ENCODE measurements at places on chromosomes 6 and 20.
A peak's percentile ranks its signal among the peaks of the same experiment; 100 is the strongest.

DNA sequence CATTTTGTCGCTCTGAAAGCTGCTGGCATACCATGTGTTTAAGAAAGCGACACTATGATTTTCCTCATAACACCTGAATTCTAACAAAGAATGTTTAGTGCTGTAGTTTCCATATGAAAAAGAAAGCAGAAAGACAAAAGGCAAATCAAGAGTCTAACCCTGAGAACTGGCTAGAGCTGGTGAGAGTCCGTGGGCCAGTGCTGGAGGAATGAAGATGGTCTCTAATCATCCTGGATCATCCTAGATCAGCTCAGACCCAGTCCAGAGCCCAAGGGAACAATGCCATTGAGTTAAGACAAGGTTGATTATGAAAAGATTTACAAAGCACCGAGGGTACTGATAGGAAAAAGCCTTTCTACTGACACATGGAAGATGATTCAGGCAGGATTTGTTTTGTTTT is 73.0 kb upstream of the MYLIP start:
- DNase-seq = no peak

DNA sequence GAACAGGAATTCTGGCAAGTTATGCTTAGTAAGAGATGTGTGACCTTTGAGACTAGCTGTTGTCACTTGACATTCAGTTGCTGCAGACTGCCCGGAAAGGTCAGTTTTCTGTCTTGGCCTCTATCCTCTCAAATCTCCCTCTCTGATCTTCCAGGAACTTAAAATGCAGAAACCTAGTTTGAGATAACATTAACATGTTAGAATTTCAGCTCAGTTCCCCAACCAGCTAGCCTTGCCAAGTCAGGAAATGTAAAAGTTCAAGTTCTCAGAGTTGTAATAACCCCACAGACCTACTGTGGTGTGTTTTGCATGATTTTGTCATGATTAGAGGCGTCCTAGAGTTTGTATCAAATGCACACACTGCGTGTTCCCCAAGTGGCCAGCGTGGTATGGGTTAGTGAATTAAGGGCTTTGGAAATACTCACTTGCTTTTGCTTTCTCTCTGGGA is 46.6 kb downstream of the DUSP22 start:
- no peak for DNase-seq

DNA sequence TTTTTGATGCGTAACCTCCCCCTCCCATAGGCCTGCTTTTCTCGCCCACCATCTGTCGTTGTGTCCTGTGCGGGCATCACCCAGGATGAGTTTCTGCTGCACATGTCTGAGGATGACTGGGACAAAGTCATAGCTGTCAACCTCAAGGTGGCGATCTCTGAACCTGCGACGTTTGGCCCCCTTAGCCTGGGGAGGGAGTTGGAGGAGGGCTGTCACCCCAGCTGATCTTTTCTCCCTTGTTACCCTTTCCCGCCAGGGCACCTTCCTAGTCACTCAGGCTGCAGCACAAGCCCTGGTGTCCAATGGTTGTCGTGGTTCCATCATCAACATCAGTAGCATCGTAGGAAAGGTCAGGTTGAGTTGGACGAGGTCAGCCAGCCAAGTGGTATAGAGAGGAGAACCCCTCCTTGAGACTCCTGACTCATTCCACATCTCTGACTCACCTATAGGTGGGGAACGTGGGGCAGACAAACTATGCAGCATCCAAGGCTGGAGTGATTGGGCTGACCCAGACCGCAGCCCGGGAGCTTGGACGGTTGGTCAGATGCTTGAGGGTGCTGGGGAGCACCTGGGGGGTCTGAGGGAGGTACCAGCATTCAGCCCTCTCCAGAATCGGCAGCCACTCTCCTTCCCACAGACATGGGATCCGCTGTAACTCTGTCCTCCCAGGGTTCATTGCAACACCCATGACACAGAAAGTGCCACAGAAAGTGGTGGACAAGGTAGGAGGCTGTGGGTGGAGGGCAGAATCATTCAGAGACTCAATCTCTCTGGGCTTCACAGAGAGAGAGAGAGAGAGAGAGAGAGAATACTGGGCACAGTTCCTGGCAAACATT is 954 bp downstream of the HSD17B8 start:
- DNase-seq = no peak

- no peak for DNase-seq
Measured at GRCh38 chr20:36154700-36155628, at the start of gene EPB41L1. Gene EPB41L1 (plus strand): TSS chr20:36154740. CDS start chr20:36173778, 19,038 bp downstream.

- DNase-seq = peak; percentile 70
Measured at GRCh38 chr6:164108869-164109769, 694.6 kb downstream of the QKI start.

- DNase-seq = no peak
Measured at GRCh38 chr20:15763366-15763765, 809.9 kb downstream of the KIF16B start.

DNA sequence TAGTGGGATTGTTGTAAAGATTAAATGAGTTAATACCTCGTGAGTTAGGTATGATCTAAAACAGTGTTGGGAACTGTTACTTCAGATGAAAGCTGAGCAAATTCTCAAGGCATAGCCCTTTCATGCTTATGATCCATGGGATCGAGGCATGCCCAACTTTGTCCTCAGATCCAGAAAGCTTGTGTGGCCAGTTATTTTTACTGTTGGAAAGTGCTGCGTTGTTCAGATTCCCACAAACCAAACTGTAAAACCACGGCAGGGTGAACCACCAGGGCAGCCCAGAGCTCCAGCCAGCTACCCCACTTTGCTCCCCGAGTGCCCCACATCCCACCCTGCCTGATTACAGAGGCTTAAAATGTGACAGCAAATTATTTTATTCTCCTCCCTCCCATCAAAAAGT is 139.3 kb upstream of the RIN2 start:
- no peak for DNase-seq

DNA sequence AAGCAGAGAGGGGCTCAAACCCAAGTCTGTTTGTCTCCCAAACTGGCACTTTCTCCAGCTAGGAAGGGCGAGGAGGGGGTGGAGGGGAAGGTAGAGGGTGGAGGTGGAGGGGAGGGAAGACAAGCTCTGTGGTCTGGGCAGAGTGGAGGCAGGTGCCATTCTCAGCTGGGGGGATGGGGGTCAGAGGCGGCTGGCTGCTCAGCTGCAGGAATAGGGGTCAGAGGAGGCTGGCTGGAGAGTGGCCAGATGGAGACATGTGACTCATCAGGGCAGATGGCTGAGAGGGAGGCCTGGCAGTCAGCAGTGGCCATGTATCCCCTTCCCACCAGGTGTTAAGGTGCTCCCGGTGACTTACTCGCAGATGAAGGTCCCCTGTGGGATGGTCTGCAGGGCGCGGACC is 3.5 kb upstream of the SLC44A4 start:
- DNase-seq = no peak

DNA sequence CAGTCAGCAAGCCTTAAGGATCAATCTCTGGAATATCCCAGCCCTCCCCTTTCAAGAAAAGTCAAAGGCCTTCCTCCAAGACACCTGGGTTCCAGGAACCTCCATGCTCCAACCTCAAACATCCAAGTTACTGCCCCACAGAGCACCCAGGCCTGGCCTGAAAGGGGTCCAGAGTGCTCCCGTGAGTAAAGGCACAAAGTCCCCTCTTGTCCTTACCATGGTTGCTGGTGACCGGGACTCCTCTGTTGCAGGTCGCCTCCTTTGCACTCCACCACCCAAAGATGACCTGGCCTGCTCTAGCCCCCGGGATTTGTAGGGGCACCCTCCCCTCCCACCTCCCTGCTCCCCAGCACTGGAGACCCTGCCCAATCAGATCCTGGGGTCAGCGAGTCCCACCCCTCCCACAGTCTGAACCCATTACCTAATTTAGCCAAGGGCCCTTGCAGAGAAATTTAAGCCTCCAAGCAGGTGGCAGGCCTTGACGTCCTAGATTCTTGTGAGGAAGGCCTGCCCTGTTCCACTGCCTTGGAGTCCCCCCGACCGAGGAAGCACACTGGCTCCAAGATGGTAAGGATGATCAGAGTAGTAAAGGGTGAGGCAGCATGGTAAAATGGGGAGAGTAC is at the start of gene TNNC2:
Gene TNNC2, minus strand, starts transcription at position 283 of the 623 bp plus-strand sequence. Its CDS starts 64 bp downstream, at position 219.
- no peak for DNase-seq

- DNase-seq = no peak
Measured at GRCh38 chr6:100633096-100633777, 168.5 kb upstream of the SIM1 start.

- no peak for DNase-seq
Measured at GRCh38 chr20:5890773-5891441, 59.4 kb downstream of the TRMT6 start.

DNA sequence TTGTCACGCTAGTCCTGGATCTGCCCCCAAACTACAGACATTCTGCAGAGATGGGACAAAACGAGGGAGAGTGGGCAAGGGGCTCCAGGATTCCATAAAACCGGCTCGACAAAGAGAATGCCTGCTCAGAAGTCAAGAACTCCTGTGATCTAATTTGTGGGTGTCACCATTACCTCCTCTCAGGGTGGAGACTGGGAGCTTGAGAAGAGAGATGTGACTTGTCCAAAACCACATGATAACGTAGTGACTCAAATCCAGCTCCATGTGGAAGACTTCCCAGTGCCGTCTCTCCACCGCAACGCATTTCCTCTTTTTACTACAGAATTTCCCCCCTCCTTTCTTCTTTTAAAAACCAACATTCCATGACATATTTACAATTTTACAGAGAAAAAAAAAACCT is 44.3 kb downstream of the TRERF1 start:
- DNase-seq = no peak

DNA sequence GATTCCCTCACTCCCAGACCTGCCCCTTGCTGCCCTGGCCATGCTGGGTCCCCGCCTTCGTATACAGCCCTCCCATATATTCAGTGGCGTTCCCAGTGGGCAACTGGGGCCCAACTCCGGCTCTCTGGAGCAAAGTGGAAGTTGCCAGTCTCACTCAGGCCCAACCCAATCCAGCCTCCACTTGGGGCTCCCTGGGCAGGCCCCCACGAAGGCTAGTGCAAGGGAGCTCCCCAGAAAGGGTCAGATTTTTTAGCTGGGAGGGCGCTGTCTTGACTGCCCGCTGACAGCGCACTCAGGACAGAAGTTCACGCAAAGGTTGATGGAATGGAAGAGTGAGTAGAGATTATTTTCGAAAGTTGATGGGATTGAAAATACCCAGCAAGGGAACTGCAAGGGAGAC is 5.9 kb downstream of the TP53TG5 start:
- DNase-seq = no peak

- no peak for DNase-seq
Measured at GRCh38 chr20:61186771-61187472, 65.1 kb upstream of the CDH4 start.

DNA sequence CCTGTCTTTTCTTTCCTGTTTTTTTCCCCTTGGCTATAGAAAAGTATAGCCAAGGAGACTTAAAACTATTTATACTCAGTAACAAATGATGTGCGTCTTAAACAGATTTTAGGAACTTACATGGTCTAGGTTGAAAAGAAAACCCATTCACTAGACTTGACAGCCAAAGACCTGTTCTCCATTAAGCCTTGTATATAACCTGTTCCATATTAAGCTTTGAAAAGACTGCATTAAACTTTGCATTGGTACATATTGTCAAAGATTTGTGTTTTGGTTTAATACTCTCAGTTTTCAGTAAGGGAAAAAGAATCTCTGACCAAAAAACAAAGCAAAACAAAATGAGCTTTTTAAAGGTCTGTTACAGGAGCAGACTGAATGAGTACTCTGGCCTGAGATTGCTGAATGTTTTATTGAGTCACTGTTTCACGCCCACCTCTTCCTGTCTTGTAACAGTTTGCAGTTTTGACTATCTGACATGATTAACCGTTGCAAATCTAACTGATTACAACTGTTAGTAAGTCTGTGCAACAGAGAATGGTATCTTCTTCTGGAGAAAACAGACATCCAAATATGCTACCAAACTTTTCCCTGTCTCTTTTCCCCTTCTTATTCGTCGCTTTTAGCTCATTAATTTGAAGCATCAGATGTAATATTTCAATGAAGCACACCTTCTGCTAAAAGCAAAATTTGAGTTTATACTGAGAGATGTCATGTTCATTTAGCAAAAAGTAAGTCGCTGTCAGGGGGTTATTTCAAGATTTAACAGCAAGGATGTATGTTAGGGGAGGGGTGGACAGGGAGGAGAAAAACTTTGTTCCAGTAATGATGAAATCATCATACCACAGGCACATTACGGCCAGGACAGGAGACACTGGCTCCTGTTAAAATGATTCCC is 59.1 kb upstream of the SUPT3H start:
- DNase-seq = no peak

GRCh38 chr6:10341605-10342004 is 73.3 kb downstream of the TFAP2A start:
- DNase-seq = no peak

GRCh38 chr20:19768325-19768842 is 10.3 kb downstream of the RIN2 start:
- no peak for DNase-seq

- DNase-seq = no peak
Measured at GRCh38 chr6:14339711-14340584, 222.4 kb downstream of the CD83 start.

GRCh38 chr6:37319156-37319555 is 34.6 kb upstream of the RNF8 start:
- DNase-seq = no peak

DNA sequence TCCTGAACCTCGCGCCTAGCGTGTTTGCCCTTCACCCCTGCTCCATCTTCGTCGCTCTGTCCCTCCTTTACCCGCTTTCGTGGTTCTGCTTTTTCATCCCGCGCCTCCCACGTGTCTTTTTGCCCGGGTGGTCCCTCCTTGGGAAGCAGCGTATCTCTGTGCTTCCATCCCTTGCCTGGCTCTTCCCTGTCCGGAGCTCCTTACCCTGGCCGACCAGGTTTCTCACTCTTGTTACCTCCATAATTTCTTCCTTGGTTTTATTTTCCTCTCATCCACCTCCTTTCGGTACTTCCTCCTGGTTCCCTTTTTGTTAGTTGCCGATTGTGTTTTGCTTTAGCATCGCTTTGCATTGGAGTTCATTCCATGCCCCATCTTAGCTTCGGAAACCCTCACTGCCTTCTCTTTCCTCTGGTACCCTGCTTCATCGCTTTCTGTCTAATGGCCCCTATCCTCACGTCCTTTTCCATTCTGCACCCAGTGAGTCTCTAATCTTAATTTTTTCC is 735 bp downstream of the FAM135A start:
- no peak for DNase-seq

DNA sequence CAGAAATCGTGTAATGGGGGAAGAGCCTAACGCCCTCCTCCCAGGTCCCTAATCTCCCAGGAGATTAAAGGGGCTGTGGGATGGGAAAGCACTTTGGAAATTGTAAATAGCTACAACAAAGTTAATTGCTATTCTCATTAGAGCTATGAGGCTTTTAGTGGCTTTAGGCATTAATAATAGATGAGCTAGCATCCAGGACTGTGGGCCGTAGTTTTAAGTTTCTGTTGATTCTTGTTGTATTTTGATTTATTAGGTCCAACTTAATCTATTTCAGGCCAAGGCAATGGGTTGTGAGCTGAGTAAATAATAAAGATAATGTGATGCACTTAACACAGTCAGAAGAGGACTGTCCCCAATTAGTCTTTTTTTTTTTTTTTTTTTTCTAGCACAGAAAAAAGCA is 67.7 kb downstream of the ANKRD6 start:
- DNase-seq = no peak
